ENCODE measurements at places on chromosomes 12 and 14. TPM values are rescaled to one million over a fixed set of nuclear protein-coding genes. Genes with fewer than 3 reads are reported as not detected.

The KRT74 gene
- not detected for total RNA-seq

The DIO3 gene
- total RNA-seq = not detected

The RBM25 gene
- 9.9 TPM for total RNA-seq

The KCNK13 gene
- not detected for total RNA-seq

The RNASE7 gene
- not detected for total RNA-seq

The LMNTD1 gene
- total RNA-seq = not detected

The MMP17 gene
- 2.0 TPM for total RNA-seq

The ZNF385A gene
- 6.0 TPM for total RNA-seq

The FAM186B gene
- total RNA-seq = not detected

The SERPINA5 gene
- total RNA-seq = not detected

The FAM222A gene
- 9.0 TPM for total RNA-seq

The PDZRN4 gene
- not detected for total RNA-seq

The HAL gene
- 0.06 TPM for total RNA-seq

The RND1 gene
- 0.88 TPM for total RNA-seq

The PPFIA2 gene
- not detected for total RNA-seq

The AKAP3 gene
- total RNA-seq = 2.6 TPM

The SDR9C7 gene
- not detected for total RNA-seq

The HOXC6 gene
- total RNA-seq = 4.1 TPM

The CD69 gene
- total RNA-seq = not detected

The PRB2 gene
- not detected for total RNA-seq

The LYZ gene
- not detected for total RNA-seq
